ENCODE measurements at places on chromosomes 1 and 21.
A peak's percentile ranks its signal among the peaks of the same experiment; 100 is the strongest.

GRCh38 chr1:9746651-9747050 is 77.1 kb downstream of the CLSTN1 start:
- no peak for DNase-seq

DNA sequence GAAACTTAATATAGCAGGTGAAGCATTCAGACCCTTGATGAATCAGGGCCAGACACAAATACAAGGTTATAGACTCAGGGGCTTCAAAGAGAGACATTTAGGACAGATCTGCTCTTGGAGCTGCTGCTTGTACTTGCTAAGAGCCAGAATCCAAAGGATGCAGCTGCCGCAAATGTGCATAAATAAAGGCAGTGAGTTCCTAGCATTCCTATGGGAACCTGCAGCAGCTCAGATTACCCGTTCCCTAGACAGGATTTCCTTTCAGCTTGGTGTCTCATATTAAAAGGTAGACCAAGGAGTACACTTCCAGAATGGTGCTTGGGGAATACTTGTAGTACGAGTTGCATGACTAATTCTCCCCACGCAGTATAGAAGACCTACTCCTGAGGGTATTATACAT is 9.7 kb upstream of the LRRC53 start:
- no peak for DNase-seq

GRCh38 chr21:45468051-45468970 is 63.3 kb downstream of the COL18A1 start:
- no peak for DNase-seq

- no peak for DNase-seq
Measured at GRCh38 chr1:40155910-40156309, 5.3 kb upstream of the RLF start.

- DNase-seq = no peak
Measured at GRCh38 chr1:96968541-96968940, 247.0 kb downstream of the PTBP2 start.

DNA sequence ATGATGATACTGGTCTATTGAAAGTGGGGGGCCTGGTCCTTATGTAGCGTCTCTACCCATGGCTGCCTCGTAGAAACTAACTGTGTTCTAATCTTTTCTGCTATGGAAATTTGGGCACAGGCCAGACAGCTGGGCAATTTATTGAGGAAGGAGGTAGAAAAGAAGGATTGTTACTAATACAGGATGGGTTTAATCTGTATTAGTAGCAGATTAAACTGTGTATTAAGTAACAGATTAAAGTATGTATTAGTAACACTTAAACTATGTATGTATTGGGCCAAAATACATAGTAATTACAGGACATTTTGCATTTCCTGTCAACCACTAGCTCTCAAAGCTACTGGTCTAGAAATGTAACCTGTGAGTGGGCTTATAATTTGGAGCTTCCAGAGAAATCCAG is 142.0 kb downstream of the MAST2 start:
- DNase-seq = no peak

DNA sequence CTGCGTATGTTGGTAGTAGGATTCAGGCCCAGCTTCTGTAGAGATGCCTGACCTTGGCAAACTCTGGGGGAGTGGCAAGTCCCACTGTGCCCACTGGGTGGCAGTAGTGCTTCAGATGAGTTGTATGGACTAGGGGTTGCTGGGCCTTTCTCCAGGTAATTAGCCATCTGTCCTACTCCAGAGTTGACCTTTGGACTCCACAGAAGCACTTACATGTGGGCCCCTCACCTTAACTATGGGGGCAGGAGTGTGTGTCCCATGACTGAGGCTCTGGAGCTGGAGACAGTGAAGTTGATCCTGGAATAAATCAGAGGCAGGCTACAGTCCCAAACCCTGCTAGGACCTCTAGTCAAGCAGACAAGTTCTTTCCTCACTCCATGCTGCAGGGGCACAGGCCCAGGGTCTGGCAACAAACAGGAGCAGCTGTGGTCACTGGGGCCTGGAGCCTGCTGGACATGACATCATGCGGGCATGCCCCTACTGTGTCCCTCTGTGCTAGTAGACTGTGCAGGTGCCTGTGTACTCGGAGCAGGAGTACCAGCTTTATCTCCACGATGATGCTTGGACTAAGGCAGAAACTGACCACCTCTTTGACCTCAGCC is 4.6 kb downstream of the DMAP1 start:
- peak; percentile 64 for DNase-seq

- no peak for DNase-seq
Measured at GRCh38 chr1:7962014-7962335, 464 bp downstream of the PARK7 start.

DNA sequence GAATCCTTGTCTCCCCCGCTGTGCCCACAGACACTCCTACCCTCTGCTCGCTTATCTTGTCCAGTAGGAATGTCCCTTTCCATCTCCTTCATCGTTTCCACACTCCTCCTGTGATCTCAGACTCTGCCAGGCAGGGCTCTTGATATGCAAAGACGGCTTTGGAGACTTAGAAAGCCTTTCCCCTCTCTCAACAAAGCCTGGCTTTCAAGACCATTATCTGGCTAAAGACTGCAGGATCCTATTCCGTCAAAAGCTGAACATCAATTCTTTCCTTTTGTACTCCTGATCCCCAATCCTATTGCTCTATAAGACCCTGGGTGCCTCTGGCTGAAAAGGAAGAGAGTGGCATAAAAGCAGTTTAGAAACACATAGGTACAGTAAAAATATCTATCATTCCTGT is 63.9 kb downstream of the SDC3 start:
- DNase-seq = no peak

GRCh38 chr1:27487966-27488884 is 1.7 kb downstream of the WASF2 start:
- no peak for DNase-seq

DNA sequence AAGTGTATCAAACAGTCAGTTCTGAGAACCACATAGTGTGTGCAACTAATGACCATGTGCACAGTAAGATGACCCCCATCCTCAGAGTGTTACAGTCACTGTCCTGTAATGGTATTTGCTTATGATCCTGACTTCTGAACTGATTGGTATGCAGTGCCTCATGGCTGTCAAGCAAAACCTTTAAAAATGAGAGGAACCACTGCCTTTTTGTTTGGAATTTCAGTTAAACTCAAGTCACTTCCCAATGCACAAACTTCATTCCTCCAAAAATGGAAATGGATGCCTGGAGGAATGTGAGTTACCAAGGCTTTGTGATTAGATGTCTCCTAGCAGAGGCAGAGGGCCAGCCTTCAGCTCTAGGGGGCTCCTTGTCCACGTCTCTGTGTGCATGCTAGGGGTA is 10.5 kb downstream of the C1orf198 start:
- no peak for DNase-seq

GRCh38 chr1:205701891-205702290 is 21.6 kb upstream of the SLC45A3 start:
- DNase-seq = no peak

DNA sequence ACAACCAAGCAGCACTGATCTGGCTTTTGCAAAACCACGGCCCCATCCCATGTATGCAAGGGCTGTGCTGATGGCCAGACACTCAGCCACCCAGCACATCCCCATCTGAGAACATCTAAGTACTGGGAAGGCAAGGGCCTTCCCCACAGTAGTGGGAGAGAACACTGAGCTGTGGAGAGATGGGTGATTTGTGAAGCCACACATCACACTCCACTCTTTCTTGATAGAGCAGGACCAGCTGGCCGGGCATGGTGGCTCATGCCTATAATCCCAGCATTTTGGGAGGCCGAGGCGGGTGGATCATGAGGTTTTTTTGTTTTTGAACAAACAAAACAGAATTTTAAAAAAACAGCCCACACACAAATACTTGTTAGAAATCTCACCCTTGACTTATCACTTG is 28.2 kb upstream of the RXRG start:
- DNase-seq = no peak

DNA sequence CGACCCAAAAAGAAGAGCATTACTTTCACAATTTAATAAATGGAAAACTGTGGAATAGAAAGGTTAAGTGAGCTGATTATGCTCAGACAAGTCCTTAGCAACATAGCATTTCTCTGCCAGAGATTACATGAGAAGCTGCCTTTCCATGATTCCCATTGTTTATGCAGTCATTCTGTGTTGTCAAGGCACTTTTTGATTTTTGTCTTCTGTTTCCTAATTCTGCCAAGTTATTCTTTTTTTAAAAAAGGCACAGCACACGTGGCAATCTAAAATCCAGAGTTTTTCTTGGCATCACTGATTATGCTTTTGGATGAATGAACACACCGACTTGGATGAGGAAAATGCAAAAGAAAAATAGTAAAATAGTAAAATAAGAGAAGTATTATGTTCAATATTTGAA is 185.0 kb downstream of the RGS7 start:
- DNase-seq = no peak

GRCh38 chr1:10932088-10932487 is 80.4 kb upstream of the TARDBP start:
- DNase-seq = no peak

- DNase-seq = no peak
Measured at GRCh38 chr1:57188168-57188567, 222.4 kb upstream of the C8B start.

DNA sequence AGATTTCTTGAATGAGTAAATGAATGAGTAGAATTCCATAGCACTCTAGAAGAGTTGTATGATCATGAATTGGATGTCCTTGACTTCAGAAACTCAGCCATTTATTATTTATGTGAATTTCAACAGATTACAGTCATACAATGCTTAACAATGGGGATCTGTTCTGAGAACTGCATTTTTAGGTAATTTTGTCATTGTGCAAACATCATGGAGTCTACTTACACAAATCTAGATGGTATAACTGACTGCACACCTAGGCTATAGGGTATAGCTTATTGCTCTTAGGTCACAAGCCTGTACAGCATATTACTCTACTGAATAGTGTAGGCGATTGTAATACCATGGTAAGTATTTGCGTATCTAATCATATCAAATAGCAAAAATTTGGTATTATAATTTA is 59.6 kb downstream of the PRRX1 start:
- no peak for DNase-seq

DNA sequence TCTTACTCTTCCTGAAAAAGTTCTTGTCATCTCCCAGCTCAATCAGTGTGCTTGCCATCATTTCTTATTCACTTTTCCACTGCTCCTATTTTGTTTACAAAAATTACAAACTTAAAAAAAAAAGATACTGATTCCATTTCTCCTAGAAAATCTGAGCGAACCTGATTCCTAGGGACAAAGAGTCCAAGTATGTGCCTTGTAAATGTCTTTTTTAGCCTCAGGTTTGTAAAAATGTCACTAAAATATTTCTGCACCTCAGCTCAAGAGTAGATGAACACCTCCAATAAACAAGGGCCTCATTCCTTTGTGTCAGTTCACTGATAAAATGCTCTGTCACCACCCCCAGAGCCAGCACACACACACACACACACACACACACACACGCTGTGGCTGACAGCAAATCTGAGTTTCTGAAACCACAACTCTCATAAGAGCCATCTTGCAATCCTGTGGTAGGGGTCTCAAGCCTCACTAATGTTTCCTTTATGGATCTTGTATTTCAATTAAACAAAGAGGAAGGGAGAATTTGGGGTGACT is 299.2 kb downstream of the PBX1 start:
- DNase-seq = no peak

DNA sequence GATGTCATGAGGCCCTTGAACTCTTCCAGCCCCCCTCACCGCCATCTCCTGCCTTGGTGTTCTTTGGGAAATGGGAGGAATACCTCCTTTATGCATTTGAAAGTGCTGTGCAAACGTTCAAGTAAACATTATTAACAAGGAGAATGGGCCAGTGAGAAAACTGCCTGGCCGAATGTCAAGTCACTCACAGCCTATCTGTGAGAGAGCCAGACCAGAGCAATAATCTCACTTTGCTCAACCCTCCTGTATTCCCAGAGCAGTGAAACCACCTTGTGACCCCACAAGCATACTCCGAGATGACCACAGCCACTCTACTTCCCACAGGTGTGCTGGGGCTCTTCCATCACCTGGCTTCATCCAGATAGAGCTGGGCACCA is 5.2 kb downstream of the TAL1 start:
- no peak for DNase-seq

DNA sequence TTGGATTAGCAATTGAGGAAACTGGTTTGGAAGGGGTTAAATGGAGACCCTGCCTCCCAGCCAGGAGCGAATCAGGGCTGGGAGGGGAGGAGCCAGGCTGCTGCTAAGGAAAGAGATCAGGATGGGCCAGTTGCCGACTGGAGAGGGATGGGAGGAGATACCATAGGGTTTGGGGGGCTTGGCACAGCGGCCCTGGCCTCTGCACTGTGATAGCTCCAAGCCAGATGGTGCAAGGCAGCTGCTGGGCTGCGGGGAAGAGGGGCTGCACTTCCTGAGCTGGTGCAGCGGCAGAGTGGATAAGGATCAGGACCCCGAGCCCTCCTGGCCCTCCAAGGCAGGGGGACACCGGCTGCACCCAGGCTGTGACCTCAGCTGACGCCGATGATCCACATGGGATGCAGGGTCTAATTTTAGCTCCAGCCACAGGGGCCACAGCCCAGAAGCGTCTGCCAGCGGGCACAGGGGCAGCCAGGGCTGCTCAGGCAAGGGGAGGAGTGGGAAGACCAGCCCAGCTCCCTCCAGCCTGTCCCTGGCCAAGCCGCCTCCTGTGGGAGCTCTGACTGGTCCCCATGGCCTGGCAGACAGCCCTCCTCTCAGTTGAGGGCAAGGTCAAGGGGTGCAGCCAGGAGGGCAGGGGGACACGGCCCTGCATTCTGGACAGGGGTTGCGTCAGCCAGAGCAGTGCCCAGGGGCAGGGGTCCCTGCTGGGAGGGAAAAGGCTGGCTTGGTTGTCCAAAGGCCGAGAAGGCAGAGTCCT is at the start of gene EXTL1:
Gene EXTL1, plus strand, starts transcription at position 129 of the 757 bp plus-strand sequence. CDS start 872 bp downstream, outside the sequence.
- DNase-seq = no peak

DNA sequence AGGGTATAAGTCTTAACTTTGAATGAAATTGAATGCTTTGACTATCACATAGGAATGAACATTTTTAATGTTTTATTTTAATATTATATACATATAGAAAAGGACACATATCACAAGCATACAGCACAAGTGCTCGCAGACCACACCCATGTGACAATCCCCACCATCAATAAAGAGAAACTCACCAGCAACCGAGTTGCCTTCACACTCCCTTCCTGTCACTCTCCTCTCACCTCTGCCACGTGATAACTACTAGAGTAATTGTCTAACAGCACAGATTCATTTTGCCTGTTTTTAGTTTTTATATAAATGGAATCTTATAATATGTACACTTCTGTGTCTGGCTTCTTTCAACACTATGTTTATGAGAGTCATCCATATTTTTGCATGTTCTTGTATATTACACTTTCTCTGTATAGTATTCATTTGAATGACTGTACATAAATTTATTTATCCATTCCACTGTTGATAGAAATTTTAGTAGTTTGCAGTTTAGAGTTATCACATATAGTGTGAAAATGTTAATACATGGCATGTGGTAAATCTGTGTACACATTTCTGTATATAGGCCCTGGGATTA is 304.9 kb upstream of the DUSP10 start:
- no peak for DNase-seq
